Stimulated activated CD8-positive, alpha-beta memory T cell treated with anti-CD3 and anti-CD28 coated beads, Interleukin-12 subunit alpha, Interleukin-12 subunit beta, amount 100 ng/mL, for 1 hour (primary cell): ENCODE measurements at places on chromosomes 7 and 10.

DNA sequence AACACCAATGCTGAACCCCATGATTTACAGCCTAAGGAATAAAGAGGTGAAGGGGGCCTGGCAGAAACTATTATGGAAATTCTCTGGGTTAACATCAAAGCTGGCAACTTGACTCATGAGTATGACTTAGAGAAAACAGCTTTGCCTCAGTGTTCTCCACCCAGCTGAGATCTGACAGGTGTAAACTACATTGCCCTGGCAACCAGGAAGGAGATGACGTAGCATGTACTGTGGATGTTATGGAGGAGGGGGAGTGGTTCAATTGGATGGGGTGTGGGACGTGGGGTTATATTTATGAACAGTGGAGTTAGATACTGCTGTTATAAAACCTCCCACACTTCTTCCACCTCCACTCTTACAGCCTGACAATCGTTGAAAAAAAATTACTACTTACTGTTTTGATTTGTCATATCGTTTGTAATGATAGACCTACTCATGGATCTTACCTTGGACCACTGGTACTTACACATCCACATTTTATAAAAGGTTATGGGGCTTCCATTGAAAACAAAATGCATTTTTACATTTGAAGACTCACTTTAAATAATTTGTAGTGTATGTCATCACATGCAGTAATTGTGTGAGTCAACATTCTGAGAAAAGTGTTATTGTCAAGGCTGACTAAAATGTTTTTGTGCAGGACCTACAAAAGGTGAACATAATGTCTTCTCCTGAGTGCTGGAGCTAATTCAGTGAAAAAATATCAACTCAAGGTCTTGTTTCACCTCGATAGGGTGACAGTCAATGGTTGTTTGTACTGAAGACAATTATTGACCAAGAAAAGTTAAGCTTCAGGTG is 6.4 kb downstream of the OR2F1 start:
- no peak for DNase-seq

- DNase-seq = no peak
These were observed 263.8 kb downstream of the CAMK1D start for GRCh38 chr10:12613136-12613535.

GRCh38 chr7:157499121-157499834 is 162.5 kb downstream of the DNAJB6 start:
- DNase-seq = no peak

DNA sequence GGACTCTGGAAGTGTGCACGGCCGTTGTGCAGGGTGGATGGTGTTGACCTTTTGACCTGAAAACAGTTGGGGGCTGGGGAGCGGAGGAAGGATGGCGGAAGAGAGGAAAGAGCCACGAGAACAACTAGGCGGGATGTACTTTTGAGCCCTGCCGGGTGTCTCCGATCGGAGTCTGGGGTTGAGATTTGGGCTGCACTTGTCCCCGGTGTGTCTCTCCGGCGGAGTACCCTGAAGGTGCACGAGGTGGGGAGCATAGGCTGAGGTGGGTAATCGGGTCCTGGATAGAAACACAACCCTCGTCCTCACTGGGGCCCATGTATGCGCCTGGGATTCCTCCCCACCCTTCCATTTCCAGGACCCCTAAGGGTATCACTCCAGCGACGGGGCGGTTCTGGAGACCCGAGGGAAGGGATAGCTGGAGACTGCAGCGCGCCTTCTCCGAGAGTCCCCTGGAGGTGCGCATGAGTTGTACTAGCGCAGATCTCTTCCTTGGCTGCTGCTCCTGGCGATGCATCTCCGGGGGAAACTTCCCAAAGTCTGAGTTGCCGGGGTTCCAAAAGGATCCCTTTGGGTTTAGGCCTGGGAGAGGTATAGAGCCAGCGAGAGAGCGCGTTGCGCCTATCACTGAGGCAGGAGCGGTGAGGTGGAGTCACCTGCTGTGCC is 4.6 kb upstream of the HMX2 start:
- no peak for DNase-seq

DNA sequence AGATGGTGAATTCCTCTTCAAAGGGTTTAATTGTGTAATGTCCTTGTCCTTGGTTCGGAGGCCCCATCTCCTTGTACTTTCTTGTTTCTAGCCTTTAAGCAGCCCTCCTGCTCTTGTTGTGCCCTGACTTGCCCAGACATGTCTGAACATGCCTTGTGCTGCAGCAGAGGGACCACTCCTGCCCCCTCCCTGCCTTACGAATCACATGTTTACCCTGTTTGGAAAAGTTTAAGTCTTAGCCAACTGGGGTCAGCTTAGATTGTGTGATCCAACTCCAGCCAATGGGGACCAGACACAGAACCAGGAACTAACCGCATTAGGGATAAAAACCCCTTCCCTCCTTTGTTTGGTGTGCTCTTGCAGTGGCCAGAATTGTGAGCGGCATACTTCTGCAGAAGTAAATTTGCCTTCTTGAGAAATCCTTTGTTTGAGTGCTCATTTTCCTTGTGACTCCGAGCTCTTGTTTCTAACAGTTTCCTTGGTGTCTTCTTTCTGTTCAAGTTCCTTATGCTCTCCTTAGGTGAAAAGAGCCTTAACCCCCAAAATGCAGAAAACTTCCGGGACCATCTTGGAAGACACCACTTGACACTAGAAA is 29.4 kb downstream of the CLRN3 start:
- DNase-seq = no peak

DNA sequence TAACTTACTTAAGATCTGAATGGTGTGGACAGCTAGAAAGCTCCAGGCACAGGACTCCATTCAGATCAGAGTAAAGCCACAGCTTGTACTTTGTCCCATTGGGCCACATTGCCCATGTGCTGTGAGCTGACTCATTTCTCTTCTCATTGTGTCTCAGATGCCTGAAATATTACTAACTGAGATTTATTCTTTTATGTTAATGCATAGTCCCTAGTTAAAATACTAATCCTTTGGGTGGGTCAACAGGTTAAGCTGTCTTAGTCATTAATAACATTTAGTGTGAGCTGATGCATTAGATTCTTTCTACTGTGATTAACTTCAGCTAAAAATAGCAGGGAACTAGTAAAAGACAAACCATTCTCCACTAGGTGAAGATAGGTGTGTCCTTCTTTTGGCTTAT is 104.7 kb upstream of the ARMC3 start:
- DNase-seq = no peak

GRCh38 chr10:114195079-114195478 is 15.9 kb downstream of the TDRD1 start:
- no peak for DNase-seq

GRCh38 chr10:54843085-54843646 is 42.1 kb upstream of the PCDH15 start:
- DNase-seq = no peak

DNA sequence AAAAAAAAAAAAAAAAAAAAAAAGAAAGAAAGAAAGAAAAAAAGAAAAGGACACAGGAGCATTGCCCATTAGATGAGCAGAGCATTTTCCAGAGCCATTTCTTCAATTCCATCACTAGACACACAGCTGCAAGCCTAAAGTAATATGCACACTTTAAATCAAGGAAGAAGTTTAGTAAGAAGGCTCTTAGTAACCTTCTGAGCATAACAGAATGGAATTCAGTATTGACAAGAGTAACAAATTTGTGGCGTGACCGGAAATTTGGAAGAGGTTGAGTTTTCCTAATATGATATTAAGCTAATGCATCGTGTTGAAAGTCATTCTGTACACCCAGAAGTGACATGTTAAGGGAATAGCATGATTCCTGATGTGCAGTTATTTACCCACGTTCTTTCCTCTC is 35.3 kb downstream of the SMURF1 start:
- no peak for DNase-seq

GRCh38 chr7:94008537-94008936 is 4.4 kb upstream of the BET1 start:
- DNase-seq = no peak

GRCh38 chr10:52284416-52285013 is 29.6 kb upstream of the DKK1 start:
- DNase-seq = no peak

- DNase-seq = no peak
These were observed 41.8 kb downstream of the ASZ1 start for GRCh38 chr7:117385363-117386109.

DNA sequence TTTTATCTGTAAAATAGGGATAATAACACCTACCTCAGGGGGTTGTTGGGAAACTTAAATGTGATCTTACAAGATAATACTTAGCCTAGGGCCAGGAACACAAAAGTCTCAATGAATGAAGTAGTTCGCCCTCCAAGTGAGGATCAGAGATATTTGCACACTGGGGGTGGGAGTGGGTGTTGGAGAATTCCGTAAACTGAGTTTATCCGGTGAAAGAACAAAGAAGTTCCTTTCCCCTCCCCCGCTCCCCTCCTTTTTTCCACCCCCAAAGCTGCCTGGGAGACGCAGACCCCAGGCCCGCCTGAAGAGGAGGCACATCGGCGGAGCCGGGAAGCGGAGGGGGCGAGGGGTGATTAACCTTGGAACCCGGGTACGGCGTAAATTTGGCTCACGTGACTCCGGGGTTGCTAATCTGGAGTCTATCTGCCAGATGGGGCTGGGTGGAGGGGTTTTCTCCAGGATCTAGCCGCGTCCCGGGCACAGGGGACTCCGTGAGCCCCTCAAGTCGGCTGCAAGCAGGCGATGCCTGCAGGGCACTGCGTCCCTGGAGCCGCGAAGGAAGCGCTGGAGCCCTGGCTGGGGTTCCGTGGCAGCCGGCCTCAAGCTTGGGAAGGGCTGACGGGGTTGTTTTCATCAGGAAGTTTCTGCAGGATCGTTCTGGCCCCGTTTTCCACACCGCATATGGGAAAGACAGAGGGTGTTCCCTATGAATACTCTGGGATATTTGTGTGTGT is 1.4 kb upstream of the PODXL start:
- DNase-seq = no peak

DNA sequence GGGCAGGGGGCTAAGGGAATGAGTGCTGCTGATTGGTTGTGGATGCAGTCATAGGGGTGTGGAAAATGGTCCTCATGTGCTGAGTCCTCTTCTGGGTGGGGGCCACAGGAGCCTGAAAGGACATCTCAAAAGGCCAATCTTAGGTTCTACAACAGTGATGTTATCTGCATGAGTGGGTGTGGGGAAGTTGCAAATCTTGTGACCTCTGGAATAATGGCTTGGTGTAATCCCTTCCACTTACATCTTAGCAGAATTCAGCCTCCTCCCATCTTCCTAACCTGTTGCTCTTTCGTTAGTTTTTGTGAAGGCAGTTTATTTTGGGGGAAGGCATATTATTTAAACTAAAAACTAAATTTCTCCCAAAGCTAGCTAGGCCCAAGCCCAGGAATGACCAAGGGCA is 42.0 kb upstream of the OIT3 start:
- no peak for DNase-seq

DNA sequence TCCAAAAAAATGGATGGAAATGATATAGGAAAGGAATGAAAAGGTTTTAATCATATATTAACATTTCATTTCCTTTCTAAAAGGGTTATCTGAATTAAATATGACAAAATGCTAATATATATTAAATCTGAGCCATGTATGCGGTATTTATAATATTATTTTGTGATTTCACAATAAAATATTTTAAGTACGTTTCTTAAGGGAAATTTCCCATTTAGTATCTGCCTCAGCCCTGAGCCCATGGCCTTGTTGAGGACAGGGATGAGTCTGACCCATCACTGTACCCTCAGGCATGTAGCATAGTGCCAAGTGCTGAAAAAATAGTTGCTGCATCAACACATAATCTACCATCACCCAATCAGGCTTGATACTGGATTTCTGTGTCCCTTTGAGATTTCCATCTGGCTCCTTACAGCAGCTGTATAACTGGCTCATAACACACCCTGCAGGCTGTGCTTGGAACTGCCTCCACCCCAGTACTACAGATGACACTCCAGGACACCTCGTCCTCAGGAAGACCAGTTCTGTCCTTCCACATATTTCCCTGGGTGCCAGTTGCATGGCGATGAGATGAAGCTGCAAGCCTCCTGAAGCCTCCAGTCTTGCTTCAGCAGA is 59.4 kb upstream of the ASAH2 start:
- no peak for DNase-seq

DNA sequence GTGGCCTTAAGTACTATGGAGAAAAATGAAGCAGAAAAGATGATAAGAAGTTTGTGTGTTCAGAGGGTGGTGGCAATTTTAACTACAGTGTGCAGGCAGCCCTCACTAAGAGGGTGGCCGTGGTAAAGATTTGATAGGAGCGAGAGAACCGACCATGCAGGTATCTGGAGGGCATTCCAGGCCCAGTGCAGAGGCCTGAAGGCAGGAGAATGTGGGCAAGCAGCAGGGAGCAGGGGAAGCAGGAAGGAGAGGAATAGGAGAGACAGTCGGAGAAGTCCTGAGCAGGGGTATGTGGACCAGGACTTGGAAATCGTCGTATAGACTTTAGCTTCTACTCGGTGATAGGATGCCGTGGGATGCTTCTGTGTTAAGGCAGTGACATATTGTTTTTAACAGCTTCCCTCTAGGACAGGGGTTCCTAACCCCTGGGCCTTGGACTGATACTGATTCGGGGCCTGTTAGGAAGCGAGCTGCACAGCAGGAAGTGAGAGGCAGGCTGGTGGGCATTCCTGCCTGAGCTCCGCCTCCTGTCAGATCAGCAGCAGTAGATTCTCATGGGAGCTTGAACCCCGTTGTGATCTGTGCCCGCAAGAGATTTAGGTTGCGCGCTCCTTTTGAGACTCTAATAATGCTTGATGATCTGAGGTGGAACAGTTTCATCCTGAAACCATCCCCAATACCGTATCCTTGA is 227.2 kb downstream of the CCDC3 start:
- DNase-seq = no peak
